ENCODE measurements at places on chromosomes 11 and 22.

- DNase-seq: peak; percentile 98
These were observed at the start of gene ZBTB44 for GRCh38 chr11:130314750-130315285. TSS of gene ZBTB44 (minus strand) at chr11:130314917. CDS start at chr11:130261873, 53,044 bp downstream.

- DNase-seq: no peak
These were observed 4.1 kb downstream of the OLFML1 start for GRCh38 chr11:7489376-7489775.

- peak; percentile 68 for DNase-seq
These were observed 870 bp upstream of the CTTN start for GRCh38 chr11:70397336-70397982.

DNA sequence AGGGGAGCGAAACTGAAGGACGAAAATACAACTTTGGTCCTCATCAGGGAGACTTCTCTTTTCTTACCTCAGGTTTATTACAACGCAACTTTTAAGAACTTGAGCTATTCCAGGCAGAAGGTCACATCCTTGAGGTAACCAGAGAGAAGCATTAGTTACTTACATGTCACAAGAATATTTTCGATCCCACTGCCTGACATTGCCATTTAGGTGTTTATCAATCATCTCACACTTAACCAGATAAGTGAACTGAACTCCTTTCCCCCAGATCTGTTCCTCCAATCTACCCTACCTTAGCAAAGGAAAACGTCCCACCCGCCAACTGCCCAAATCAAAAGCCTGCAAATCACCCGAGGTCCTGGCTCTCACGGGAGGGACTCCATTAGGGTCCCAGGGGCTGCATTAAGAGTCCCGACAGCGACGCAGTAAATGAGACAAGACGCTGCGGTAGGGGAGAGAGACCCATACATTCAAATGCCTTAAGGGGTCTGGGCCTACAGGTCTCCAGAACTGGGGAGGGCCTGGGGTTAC, 734 bp downstream of the ZNF280B start:
- DNase-seq: no peak

- DNase-seq: no peak
These were observed 16.1 kb upstream of the OR52K1 start for GRCh38 chr11:4466131-4466870.

DNA sequence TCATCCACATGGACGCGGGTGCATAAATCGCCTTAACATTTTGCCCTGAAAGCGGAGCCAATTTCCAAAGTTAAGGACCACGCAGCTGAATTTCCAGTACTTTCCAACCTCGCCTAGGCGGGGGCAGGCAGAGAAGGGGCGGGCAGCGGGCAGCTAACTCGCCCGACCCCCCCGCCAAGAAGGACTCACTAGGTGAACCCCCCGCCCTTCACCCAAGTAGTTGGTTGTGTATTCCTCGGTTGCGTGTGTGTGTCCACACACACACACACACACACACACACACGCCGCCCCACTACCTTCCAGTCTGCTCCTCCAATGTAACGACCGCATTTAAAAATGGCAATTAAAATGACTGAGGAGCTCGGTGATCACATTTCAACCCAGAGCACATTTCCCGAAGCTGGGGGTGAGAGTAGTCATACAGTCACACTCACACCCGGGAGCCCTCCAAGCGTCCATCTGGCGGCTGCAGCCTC, 1.4 kb downstream of the TENM4 start:
- no peak for DNase-seq

DNA sequence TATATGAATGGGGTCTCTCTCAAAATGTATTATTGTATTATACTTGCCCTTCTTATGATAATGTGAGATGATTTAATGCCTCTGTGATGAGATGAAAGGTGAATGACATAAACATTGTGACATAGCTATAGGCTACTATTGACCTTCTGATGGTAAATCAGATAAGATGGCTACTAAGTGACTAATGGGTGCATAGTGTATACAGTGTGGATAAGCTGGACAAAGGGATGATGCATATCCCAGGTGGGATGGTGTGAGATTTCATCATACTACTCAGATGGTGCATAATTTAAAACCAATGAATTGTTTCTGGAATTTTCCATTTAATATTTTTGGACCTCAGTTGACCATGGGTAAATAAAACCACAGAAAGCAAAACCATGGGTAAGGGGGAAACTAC, 243.5 kb downstream of the SBF2 start:
- no peak for DNase-seq

DNA sequence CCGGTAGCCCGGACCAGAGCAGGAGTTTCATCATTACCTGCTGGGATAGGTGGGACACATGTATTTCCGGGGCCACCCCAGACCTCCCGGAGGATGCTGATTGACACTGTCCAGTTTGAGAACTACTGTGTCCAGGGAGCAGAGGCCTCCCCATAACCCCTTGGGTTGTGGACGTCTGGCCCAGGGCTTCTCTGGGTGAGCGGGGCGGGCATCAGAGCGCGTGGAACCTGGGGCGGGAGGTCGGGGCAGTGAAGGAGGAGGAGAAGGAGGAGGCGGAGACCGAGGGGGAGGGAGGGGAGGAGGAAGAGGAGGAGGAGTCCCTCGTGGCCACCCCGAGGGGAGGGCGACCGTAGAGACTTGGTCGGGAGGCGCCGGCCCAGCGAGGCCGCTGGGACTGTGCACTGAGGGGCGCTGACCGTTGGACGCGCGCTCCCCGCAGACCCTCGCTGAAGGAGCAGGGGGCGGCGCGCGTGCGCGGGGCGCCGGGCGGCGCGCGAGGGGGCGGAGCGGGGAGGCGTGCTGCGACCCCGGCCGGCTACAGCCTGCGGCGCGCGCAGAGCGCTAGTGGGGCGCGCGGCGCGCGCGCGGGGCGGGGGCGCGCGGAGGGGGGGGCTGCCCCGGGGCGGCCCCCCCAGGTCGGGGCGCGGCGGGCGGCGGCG, at the start of gene GRK3:
Gene GRK3, plus strand, starts transcription at position 356 of the 659 bp plus-strand sequence. CDS start 366 bp downstream, outside the sequence.
- peak; percentile 75 for DNase-seq

DNA sequence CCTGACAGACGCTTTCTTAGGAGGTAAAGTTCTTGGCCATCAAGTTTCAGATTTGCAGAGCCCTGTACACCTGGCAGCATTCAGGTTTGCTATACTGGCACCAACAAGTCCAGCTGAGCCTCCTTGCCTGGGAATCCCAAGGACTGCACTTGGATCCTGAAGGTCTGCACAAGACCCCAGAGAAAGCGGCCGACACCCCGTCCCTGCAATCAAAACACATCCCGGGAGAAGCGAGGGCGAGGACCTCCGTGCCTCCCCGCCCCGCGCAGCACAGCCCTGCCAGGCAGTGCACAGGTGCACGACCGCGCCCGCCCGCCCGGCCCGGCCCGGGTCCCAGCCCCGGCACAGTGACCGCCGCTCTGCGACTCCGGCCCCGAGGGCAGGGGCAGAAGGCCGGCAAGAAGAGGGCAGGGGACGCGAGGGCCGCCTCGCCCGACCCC, 559 bp downstream of the MRTFA start:
- DNase-seq: no peak

DNA sequence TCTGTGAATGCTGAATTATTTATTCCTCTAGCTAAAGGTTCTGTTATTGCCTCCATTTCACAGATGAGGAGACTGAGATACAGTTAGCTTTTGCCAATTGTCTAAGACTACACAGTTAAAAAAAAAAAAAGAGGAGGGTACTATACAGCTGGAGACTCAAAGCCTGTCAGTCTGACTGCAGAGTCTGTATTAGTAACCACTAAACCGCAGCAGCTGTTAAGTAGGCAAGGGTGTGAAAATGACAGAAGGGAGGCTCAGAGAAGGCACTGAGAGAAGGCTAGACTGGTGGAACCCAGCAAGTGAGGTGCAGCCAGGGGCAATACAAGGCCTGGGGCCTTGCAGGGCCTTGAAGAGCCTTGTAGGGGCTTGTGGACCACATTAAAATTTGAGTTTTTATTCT, 181.2 kb downstream of the CSNK2A3 start:
- DNase-seq: no peak

DNA sequence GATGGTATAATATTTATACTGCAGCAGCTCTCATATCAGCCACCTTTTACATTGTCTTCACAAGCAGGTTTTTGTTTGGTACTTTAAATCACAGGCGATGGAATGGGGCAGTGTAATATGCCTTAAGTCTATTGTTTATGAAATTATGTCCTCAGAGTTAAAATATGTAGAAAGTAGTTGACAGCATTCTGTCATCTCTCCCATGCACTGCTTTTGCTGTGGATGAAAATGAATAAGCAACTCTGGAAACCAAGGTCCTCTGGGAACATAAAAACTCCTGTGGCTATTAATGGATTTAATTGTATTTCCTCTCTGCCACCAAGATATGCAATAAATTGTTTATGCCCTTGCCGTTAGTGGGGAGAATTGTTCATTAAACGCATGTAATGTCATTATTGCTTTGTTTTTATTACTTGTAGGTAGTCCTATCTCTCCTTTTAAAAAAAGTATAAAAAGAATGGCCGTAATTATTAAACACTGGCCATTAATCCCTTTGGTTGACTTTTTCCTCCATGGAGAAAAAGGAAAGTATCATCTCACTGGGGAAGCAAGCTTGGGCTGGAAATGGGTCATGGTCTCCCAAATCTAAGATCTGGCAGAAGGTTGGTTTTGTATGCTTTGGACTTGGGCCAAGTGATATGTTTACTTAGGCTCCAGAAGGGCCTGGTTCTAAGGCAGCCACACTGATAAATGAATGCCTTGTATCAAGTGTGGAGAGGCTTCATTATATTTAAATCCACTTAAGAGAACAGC, 13.1 kb downstream of the PACS1 start:
- no peak for DNase-seq

DNA sequence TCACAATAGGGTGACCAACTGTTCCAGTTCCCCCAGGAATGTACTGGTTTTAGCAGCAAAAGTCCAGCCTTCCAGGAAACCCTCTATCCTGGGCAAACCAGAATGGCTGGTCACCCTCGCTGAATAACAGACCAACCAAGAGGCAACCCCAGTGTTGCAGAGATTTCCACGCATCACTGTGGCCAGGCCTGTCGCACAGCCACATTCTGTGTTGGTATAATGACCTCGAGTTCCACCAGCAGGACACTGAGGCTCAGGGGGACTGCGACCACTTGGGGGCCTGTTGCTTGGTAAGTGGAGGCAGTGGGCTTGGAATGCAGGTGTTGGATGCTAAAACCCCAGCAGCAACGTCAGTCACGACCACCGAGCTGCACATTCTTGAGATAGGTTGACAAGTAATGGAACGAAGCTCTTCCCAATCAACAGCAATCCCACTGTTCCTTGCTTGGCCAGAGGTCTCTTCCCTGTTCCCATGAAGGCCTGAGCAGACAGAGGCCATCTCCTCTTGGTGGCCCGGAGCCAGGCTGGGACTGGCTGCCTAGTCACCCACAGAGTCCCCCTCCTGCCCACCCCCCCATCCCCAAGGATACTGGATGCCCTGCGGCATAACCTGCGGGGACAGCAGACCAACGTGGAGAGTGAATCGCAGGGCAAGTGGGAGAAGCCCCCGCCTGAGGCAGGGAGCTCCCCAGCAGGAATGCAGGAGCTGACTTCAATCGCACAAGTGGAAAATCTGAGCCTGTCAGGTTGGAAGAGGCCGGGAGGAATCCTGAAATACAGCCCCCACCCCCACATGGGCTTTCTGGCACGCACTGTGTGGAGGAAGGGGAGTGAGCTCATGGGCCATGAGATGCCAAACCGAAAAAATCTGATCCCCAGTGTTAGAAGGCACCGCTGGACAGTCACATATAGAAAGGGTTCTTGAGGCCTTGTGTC, 43.4 kb upstream of the MN1 start:
- no peak for DNase-seq

GRCh38 chr22:35330258-35330861, 30.7 kb downstream of the TOM1 start:
- DNase-seq: peak; percentile 85

GRCh38 chr11:61270354-61271076, 24.6 kb downstream of the VWCE start:
- DNase-seq: no peak

- DNase-seq: no peak
These were observed 18.2 kb upstream of the WDR74 start for GRCh38 chr11:62857541-62857982.

DNA sequence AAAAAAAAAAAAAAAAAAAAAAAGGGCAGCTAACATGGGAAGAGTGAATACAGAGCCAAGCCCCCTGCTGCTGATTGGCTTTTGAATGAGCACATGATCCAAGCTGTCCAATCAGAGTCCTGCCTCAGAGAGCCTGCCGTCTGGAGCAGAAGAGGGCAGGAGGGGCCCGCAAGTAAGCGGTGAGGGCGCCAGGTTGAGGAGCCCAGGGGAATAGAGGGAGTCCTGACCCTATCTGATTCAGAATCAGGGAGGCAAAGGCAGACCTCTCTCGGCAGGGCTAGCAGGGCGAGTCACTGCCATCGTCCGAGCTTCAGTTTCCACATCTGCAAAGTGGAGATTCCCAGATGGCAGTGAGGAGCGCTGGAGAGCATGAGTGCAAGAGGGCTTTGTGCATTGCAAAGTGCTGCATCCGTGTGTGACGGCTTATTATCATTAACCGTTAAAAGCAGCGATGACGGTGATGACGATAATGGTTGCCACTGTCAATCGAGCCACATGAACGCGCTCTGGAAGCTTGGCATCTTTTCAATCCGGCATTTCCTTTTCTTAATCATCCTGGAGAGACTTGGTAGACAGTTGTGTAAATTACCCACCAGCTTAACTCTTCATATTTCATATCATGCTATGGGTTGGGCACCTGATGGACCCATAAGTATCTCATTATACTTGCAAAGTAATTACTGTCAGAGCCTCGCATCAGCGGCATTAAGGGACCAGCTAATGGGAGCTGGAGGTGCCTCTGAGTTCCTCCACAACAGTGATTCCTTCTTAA, 68.6 kb upstream of the ATXN10 start:
- no peak for DNase-seq

- no peak for DNase-seq
These were observed 49.3 kb downstream of the ATXN10 start for GRCh38 chr22:45720839-45721378.

DNA sequence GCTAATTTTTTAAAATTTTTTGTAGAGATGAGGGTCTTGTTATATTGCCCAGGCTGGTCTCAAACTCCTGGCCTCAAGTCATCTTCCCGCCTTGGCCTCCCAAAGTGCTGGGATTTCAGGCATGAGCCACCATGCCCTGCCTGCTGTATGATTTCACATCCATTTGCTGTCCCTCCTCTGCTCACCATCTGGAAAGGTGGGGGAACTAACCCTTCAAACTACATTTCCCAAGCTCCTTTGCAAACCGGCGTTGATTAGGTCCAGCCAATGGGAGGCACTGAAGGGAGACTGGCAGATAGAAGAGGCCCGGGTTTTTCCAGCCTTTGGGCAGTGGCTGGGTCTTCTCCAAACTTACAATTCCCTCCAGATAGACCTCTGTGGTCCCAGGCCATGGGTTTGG, 19.3 kb downstream of the RFPL1 start:
- DNase-seq: no peak

DNA sequence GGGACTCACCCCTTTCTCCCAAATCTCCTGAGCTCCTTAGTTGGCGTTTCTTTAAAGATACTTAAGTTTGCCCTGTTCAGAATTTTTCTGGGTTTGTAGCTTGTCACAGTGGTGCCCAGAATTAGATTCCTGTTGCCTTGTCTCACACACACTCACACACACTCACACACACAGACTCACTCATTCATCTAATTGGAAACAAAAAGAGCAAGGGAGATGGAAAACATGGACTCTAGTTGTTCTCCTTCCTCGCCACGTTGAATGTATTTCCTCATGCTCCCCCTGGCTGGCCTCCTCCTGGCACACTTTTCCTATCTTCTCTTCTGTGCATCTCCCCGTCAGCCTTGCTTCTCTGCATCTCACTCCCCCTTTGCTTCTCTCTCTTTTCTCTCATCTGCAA, 752.3 kb downstream of the NTM start:
- DNase-seq: no peak
